Uterine smooth muscle cell (primary cell): ENCODE measurements at places on chromosomes 1 and 21. TPM values are rescaled to one million over a fixed set of nuclear protein-coding genes. Genes with fewer than 3 reads are reported as not detected.

The E2F2 gene
- 0.50 and 2.0 TPM in 2 replicates for total RNA-seq

The PTGER3 gene
- total RNA-seq = 3.0 and 15.6 TPM in 2 replicates

The APOBEC4 gene
- total RNA-seq = not detected in 2 replicates

The DMBX1 gene
- not detected in 2 replicates for total RNA-seq

The OR14A16 gene
- total RNA-seq = not detected in 2 replicates

The LAMC2 gene
- total RNA-seq = 1.4 and 6.3 TPM in 2 replicates

The SPATA45 gene
- total RNA-seq = not detected in 2 replicates

The UCK2 gene
- total RNA-seq = 68.0 and 125 TPM in 2 replicates

The KIF2C gene
- 21.6 and 87.8 TPM in 2 replicates for total RNA-seq

The GNAT2 gene
- 0.33 TPM in 1 of 2 replicates, not detected in the other for total RNA-seq

The KRTAP13-2 gene
- total RNA-seq = not detected in 2 replicates

The PROX1 gene
- under 0.01 and 0.12 TPM in 2 replicates for total RNA-seq

The RNF186 gene
- total RNA-seq = 0.12 TPM in 1 of 2 replicates, not detected in the other

The FAM78B gene
- 0.77 and 1.1 TPM in 2 replicates for total RNA-seq
